ENCODE measurements at places on chromosomes 5 and 9. TPM values are rescaled to one million over a fixed set of nuclear protein-coding genes. Genes with fewer than 3 reads are reported as not detected.

DNA sequence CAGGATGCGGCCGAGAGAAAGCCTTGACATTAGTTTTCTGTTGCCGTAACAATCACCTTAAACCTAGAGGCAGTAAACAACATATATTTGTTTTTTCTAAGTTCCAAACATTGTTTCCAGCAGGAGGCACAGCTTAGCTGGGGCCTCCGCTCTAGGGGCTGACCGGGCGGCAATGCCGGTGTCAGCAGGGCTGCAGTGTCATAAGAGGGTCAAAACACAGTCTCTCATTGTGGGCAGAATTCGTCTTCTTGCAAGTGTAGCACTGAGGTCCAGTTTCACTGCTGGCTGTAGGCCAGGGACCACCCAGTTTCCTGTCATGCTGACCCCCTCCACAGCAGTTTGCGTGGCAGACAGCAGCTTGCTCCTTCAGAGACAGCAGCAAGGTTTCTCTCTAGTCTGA is 186.2 kb downstream of the PJA2 start:
- DNase-seq: no peak

- no peak for DNase-seq
These were observed 198.7 kb downstream of the NR2F1-AS1 start for GRCh38 chr5:93382188-93382825.

DNA sequence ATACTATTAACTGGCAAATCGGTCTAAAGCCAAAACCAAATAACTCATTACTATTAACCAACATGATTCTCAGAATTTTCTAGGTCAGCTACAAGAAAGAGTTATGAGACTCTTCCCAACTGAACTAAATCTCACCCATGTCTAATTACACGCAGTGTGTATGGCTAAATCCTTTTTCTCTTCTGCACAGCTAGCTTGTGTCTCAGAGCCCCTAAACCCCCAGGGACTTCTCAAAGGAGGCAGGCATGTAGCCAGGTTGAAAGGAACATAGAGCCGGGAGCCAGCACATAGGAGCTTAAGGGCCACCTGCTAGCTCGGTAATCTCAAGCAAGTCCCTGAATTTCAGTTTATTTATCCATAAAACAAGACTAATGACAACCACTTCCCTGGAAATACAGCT is 2.2 kb upstream of the GZMK start:
- no peak for DNase-seq

- no peak for DNase-seq
These were observed 420.0 kb downstream of the GADD45G start for GRCh38 chr9:90024823-90025222.

DNA sequence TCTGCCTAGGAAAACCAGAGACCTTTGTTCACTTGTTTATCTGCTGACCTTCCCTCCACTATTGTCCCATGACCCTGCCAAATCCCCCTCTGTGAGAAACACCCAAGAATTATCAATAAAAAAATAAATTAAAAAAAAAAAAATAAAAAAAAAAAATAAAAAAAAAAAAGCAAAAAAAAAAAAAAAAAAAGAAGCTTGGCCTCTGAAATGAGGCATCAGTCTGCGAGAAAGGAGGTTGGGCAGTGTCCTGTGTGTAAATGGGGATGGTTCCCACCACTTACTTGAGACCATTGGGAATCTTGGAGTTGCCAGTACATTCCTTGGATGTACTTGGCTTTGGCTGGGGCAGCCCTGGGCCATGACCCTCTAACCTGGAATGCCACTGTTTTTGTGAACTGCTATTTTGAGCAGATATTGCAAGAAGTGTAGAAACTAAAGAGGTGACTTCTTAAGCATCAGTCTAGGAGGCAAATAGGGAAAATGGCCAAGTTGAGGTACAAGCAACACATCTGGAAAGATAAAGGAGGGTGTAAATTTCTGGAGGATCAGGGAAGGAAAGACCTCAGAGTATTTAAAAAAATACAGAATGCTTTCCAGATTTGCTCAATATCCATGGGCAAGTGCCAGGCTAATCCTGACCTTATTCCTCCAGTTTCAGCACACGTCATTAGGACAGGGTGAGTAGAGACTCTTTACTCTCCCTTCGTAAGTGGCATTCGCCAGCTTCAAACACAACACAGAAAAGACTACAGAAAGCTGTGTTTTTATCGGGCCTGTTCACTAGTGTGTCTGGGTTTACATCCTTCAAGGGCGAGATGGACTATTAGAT is 58.1 kb downstream of the HSPA4 start:
- no peak for DNase-seq

DNA sequence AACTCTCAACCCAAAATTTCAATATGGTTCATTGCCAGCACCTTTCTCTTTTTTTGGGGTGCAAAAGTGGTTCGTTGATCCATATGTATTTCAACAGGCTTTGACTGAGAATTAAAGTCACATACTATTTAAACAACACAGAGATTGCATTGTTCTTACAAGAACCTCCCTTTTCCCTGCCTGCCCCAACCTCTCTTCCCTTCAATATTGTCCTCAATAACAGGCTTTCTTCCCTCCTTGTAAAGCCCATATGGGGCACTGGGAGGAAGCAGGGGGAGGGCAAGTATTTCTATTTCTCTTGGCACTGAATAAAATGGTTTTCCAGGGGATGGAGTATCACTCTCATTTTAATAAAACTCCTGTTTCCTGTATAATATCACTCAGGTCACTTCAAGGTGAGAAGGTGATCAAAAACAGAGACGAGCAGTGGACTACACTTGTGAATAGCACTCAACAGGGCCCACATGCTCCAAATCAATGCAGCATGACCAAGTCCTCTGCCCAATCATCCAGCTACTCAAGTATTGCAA is 65.1 kb downstream of the EFNA5 start:
- no peak for DNase-seq

GRCh38 chr9:12882430-12882829 is 107.6 kb downstream of the LURAP1L start:
- no peak for DNase-seq

DNA sequence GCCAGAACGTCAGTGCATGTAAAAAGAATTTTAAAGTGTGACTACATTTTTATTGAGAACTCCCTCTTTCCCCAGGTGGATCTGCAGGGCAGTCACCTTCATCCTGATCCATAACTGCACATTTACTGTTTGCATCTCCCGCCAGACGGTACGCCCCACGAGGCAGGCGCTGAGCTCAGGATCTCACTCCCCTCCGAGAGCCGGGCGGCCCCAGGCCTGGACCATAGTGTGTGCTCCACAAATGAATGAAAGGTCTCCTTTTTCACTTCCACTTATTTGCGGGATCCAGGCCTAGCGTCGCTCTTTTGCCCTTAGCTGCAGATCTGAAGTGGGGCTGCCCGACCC is 378 bp downstream of the DROSHA start:
- DNase-seq: peak; percentile 67

DNA sequence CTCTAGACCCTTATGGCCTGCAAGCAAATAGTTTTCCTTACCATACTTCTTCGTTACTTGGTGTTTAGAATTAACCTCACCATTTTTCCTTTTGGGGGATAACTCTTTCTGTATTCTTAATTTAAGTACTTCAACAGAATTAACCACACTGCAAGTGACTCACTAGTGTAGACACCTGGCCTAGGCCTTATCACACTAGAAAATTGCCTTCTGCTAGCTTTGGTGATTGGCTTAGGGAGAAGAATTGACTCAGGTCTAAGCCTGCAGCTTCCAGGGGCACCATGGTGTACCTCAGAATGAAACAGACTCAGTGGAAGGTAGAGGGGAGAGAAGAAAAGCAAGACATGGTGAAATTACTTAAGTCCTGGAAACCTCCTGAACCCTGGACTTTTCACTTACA is 112.8 kb upstream of the HMHB1 start:
- DNase-seq: no peak

GRCh38 chr9:7118633-7119032 is 360.9 kb downstream of the KDM4C start:
- no peak for DNase-seq

DNA sequence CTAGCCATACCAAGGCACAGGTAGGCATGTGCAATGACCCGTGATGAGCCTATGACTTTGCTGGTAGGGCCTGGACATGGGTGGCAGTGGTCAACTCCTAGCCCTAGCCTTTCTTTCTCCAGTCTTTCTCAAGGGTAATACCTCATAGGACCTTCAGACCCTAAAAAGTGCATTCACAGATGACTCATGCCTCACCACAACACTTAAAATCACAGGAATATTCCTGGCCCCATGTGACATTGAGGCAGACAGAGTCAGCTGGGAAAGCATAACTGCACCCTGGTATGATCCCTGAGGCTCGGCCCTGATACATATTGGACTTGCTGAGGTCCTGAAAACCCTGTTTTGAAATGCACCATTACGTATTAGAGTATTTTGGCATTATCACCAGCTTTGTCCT is 449.5 kb downstream of the HINT1 start:
- DNase-seq: no peak

DNA sequence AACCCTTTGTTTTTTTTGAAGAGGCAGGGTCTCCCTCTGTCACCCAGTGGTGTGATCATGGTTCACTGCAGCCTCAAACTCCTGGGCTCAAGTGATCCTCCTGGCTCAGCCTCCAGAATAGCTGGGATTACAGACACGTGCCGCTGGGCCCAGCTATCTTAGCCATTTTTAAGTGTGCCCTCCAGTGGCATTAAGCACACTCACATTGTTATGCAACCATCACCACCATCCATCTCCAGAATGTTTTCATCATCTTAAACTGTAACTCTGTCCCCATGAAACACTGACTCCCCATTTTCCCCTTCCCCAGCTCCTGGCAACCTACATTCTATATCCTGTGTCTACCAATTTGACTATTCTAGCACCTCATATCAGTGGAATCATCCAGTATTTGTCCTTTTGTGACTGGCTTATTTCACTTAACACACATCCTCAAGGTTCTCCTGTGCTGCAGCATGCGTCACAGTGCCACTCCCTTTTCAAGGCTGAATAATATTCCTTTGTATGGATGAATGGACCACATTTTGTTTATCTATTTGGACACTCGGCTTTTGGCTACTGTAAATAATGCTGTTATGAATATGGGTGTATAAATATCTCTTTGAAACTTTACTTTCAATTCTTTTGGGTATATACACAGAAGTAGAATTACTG is 12.5 kb upstream of the RAPGEF1 start:
- no peak for DNase-seq

DNA sequence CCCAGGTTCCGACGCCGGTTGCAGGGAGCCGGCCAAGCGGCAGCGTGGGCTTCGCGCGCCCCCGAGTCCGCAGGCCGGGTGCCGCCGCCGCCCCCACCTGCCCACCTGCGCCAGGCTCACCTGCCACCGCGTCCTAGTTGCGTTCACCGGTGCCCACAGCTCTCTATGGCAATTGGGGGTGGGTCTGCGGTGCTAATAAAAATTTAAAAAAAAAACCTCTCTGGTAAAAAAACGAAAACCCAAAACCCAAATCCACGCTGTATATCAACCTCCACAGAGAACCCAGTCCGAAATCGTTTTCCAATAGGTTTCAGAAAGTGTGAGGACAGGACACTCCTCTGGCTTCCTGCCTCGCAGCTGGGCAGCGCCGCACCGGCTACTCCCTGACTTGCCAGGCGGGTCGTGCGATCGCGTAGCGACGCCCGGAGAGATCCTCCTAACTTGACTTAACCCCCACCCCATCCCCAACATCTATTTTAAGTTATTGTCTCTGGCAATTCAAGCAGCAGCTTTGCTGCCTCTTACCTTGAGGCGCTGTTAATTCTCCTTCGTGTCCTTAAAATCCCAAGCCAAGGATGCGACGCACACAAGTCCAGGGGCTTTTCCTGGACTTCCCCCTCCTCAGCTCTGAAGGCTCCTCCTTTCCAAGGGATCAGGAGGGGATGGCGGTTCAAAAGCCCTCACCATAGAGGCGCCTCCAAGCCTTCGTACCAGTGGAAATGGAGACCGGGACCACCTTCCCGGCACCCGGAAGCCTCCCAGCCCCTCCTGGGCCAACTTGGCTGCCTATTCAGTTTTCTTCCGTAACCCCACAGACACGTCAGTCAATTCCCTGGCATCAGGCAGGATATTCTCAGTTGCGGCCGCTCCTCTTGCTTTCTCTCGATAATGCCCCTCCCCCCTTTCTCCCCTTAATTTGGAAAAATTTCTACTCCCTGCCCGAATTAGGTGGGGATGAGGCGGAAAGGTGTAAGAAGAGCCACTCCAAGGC is 1639.4 kb upstream of the C9orf72 start:
- no peak for DNase-seq

GRCh38 chr9:70534061-70534460 is 119.6 kb upstream of the KLF9 start:
- DNase-seq: no peak

DNA sequence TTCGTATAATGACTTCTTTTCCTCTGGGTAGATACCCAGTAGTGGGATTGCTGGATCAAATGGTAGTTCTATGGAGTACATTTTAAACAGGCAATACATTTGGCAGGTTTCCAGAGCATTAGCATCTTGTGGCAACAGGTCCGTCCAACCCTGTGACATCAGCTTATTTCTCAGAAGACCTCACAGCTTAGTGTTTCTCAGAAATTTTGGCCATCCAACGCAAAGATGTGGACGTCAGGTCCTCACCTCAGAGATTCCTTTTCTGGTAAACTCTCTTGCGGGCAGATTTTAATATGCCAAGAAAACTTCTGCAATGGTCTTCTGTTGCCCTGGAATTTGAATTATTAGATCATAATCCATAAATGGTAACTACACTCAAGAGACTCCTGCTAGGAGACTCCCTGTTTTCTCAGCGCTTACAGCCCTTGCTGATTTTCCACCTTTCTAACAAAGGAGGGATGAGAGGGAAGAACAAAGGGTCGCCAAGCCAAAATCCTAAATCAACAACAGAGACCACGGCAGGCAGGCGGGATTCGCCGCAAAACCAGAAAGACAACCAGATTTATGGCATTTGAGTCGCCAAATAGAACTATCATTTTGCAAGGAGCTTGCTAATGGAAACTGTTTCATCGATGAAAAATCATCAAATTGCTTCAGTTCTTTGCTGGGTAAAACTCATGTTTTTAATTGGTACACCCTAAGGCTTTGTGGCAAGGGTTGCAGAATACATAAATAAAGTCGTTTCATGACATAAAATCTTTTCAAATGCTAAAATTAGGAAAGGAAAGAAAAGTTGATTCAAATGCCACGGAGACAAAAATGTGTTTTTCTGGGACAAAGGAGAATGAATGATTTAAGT is 34.1 kb upstream of the PLPP1 start:
- DNase-seq: no peak

GRCh38 chr5:170010595-170010994 is 30.3 kb upstream of the INSYN2B start:
- no peak for DNase-seq

GRCh38 chr5:119379942-119380547 is 24.2 kb downstream of the TNFAIP8 start:
- DNase-seq: no peak

GRCh38 chr5:14749579-14750101 is 85.1 kb downstream of the OTULIN start:
- DNase-seq: no peak

CSNK1A1 gene
- 214 TPM for total RNA-seq

HEXB gene
- 132 TPM for total RNA-seq

FAM240B gene
- total RNA-seq: not detected

HRH2 gene
- 3.8 TPM for total RNA-seq

C7 gene
- total RNA-seq: 618 TPM

ANXA2R gene
- 4.4 TPM for total RNA-seq

ANKRD18B gene
- total RNA-seq: not detected

MEGF10 gene
- total RNA-seq: 2.1 TPM

AK3 gene
- total RNA-seq: 107 TPM
